ENCODE measurements at places on chromosomes 1 and 21. TPM values are rescaled to one million over a fixed set of nuclear protein-coding genes. Genes with fewer than 3 reads are reported as not detected.

The IGSF3 gene
- 32.5 TPM for total RNA-seq

The TRPM2 gene
- 1.2 TPM for total RNA-seq

The CFAP74 gene
- 0.11 TPM for total RNA-seq

- no peak for DNase-seq
Observed at GRCh38 chr1:82582347-82582746, 781.6 kb downstream of the ADGRL2 start.

GRCh38 chr21:44640761-44641160 lies 3.6 kb downstream of the KRTAP10-10 start:
- DNase-seq, result no peak

DNA sequence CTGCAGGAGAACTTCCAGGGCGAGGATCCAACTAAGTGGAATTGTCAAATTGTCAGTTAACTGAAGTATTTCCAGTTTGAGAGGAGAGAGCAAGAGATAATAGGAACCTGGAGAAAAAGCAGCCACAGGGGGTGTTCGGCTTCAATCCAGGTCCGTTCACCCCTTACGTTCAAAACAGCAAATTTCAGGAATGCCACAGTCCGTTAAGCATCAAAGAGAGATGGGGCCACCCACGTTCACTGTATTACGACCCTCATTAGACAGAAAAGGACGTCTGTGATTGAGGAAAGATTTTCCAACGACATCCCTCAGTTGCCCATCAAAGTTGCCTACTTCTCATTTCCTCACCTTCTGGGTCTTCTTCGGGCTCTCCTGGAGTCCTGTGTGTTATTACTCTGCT lies 422.5 kb upstream of the VAMP3 start:
- DNase-seq, result no peak

- no peak for DNase-seq
Observed at GRCh38 chr21:36699546-36700294, 805 bp downstream of the SIM2 start.

GRCh38 chr1:91015794-91016550 lies 5.9 kb downstream of the ZNF644 start:
- DNase-seq, result no peak

DNA sequence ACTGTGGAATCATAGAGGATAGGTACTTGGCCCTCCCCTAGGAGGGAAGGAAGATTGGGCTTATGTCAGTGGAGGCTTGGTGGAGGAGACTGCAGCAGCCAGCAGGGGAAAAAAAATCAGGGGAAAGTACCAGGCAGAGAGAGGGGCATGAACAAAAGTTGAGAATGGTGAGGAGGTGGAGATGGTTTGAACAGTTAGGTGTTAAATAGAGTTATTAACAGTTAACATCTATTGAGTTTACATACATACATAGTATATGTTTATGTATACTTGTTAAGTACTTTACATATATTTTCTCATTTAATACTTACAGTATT lies 136.5 kb upstream of the HNRNPU start:
- DNase-seq, result no peak
